ENCODE measurements at places on chromosomes 13 and 19.

DNA sequence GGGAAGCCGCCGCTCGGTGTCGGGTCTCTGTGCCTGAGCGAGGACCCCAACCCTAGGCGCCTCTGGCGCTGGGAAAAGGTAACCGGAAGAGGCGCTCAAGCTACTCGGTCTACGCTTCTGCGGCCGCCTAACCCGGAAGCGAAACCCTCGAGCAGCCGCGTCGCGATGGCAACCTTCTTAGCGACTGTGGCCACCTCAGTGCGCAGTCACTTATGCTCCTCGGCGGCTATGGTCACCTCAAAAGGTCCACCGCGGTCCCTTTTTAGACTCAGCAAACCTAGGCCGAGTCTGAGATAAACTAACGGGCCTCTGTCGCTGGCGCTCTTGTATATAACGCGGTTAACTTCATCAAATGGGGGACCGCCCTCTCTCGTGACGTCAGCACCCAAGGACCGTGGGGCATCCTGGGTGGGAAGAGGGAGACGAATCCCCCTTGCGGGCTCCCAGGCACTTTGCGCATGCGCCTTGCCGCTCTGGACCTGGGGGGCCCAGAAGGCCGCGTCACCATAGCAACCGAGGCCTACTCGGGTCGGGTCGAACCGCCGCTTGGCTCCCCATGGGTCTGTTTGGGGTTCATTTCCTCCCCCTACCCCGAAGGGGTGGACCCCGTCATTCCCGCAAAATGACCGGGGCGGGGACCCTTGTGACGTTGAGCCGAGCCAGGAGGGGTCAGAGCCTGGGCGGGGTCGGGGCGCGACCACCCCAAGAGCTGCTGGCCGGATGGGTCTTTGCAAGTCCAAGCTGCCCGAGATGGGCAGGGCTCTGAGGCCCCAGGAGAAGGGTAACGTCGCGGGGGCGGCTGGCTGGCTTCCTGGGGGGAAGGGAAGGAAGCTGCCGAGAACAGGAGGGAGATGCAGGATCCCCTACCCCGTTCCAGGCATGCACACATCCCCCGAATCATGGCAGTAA lies at the start of gene GTF2F1:
Gene GTF2F1 (minus strand): TSS at position 91 of the 909 bp plus-strand sequence. CDS start 169 bp downstream, outside the sequence.
- peak; percentile 92 for DNase-seq

DNA sequence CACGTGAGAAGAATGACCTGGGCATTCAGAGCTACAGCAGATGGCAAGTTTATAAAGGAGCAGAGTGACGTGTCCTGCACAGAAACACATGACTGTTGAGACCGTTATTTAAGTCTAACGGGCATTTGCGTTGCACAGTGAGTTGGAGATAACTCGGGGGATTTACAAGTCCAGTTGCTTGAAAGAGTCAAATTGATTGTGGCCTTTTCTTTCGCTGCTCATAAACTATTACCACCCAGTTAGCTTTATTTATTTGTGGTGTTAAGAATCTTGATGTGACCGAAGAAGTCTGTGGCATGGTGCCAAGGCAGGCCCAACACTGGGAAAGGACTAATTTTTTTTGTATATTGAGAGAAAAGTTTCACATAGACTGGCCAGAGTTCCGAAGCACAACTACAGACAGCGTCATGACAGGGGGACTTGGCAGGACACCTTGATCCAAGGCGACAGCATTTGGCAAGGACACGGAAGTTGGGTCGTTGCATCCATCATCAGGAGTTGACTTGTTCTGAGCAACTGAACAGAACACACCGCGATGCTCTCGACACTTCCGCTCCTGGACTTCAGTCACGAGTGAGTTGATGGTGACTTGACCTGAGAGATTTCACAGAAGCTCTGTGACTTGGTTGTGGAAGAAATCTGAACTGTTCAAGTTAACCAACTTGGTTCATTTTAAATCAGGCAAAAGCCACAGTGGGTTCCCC lies 11.9 kb upstream of the PTOV1 start:
- DNase-seq, result no peak

DNA sequence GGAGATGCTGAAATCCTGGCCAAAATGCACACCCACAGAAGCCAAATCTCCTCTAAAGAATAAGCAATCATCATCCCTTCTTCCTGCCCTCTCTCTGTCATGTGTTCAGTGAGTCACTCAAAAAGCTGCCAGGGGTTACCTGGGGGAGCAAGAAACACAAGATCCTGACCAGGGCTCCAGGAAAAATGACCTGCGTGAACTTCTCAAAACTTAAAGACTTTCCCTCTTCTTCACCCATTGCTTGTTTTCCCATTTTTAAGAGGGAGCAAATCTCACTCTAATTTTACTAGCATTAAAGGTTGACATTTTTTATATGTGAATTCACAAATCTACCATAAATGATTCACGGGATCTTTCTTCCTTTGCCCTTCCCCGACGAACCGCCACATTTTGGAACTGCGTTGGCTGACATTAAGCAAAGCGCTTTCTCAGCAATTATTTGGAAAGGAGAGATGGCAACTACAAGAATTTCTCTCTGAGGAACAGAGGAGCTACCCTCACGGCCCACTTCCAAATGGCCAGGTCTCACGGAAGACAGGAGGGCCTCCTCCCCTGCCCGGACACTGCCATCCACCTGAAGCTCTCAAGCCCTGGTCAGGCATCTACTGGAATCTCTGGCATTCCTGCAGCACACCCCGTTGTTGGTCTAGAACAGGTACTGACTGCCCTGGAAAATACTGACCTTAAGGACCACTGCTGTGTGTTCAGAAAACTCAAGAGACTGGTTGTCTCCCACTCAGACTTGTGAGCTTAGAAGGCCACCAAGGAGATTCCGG lies 14.2 kb downstream of the TSHZ3 start:
- no peak for DNase-seq

- DNase-seq, result no peak
Observed at GRCh38 chr19:2345076-2345475, 15.0 kb upstream of the TMPRSS9 start.

GRCh38 chr13:26896986-26897668 lies 136.5 kb upstream of the GPR12 start:
- no peak for DNase-seq

GRCh38 chr13:43786766-43787517 lies at the start of gene ENOX1:
ENOX1 (minus strand) TSS chr13:43786972.
- peak; percentile 7 for DNase-seq

GRCh38 chr19:11096210-11096841 lies 7.1 kb downstream of the LDLR start:
- DNase-seq, result no peak

GRCh38 chr13:35866801-35867200 lies 264.4 kb downstream of the DCLK1 start:
- DNase-seq, result no peak

- DNase-seq, result no peak
Observed at GRCh38 chr13:90492872-90493271, 854.6 kb upstream of the MIR17HG start.

GRCh38 chr13:43797159-43797558 lies 10.4 kb upstream of the ENOX1 start:
- no peak for DNase-seq

- DNase-seq, result no peak
Observed at GRCh38 chr19:49125025-49125731, 5.8 kb downstream of the PPFIA3 start.

- DNase-seq, result no peak
Observed at GRCh38 chr13:31159306-31159705, 2.4 kb downstream of the HSPH1 start.

GRCh38 chr13:26060357-26060756 lies 8.5 kb upstream of the SHISA2 start:
- no peak for DNase-seq

DNA sequence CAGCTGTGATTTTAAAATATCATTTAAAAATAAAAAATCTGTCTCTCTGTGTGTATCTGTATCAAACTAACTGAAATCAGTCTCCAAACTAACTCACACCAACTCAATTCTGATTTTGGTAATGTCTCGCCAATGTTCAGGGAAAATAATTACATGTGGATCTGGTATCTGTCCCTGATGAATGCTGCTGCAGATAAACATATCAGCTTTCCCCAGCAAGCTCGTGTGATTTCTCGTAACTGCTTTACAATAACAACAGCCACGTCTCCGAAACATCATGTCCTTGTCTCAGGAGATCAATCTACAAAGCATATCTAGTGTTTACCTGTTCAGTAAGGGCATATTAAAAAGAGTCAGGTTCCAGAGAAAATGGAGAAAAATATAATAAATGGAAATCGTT lies 129.0 kb downstream of the IRS2 start:
- DNase-seq, result no peak

- no peak for DNase-seq
Observed at GRCh38 chr13:57634839-57635165, 3.3 kb downstream of the PCDH17 start.

- peak; percentile 28 for DNase-seq
Observed at GRCh38 chr13:74550039-74550438, 415.8 kb upstream of the KLF12 start.

DNA sequence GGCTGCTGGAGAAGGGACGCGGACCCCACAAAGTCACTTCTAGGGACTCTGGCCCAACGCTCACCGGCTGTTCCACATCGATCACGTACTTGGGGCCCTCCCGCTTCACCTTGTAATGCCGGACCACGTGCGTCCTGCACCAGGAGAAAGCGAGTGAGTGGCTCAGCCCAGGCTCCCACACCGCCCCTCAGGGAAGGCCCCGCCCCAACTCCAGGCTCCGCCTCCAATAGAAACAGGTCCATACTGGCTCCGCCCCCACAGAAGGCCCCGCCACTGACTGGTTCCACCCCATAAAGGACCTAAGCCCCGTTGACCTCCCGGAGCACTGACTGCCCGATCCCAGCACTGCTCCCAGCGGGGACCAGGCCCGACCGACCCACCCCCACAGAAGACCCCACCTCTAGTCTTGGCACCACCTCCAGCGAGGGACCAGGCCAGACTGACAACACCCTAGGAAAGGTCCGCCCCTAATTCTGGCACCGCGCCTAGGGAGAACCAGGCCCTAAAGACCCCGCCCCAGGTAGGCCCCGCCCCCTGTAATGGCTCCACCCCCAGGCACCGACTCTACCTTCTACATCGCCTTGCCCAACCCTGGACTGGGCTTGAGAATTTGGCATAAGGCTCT lies 11.3 kb downstream of the STAP2 start:
- peak; percentile 58 for DNase-seq

DNA sequence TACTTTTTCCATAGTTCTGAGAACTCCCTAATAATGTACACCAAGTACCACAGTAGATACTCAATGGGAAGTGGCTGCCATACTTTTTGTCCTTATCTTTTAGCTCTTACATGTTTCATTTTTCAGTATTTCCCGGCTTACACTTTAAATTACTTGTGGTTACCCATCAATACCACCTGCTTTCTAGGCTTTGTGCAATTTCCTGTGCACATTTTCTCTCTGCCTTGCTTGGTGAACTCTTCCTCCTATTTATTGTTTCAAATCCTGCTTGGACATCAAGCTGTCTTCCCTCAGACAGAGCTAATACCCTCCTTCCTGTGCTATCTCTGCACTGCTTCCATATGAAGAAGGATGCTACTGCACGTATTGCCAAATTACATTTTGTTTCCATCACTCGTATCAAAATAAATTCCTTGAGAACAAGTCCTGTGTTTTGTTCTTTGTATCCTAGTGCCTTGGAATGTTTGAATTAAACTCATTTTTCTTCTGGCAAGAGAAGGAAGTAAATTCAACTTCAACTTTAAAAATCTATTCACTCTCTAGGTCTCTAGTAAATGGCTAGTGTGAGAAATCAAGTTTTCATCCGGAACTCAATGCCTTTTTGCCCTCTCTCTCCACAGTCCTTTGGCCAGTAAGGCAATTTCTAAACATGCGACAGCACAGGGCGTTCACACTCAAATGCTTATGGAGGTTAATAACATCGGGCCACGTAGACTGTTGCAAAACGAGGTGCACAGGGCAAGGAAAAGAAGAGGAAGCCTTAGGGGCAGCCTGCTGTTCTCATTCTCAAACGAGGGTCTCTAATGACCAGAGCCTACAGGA lies 5.6 kb downstream of the ZAR1L start:
- peak; percentile 78 for DNase-seq

GRCh38 chr19:15701757-15702533 lies 25.9 kb upstream of the OR10H2 start:
- DNase-seq, result no peak

DNA sequence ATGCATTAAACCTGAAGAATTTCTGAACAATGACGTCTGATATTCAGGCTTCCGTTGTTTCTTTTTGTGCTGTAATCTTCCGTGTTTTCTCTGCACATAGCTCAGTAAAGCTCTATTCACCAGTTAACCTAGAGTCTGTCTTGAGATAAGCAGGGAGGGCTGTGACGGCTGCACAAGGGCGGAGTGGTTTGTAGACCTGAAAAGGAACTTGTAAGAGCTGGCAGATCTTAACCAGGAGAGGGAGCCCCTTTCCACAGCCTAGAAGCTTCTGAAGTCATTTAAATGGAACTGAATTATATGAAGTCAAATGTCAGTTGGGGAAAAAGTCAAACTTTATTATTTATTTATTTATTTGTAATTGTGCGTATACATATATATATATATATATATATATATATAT lies 27.5 kb downstream of the DPRX start:
- no peak for DNase-seq

DNA sequence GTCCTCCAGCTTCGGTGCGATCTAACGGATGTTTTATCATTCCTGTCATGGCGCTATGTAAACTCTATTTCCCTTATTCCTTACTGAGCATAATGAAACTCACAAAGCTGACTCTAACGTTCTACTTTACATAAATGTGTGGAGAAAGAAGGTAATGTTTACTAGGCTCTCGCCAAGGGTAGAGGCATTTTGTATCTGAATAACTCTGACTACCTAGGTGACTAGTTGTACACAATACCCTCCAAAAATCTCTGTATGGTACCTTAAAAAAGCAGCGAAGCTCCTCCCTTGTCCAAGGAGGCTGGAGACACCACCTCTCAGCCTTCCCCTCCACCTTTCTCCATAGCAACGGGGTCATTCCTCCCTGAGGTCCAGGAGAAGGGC lies 316 bp upstream of the ZNF530 start:
- no peak for DNase-seq

DNA sequence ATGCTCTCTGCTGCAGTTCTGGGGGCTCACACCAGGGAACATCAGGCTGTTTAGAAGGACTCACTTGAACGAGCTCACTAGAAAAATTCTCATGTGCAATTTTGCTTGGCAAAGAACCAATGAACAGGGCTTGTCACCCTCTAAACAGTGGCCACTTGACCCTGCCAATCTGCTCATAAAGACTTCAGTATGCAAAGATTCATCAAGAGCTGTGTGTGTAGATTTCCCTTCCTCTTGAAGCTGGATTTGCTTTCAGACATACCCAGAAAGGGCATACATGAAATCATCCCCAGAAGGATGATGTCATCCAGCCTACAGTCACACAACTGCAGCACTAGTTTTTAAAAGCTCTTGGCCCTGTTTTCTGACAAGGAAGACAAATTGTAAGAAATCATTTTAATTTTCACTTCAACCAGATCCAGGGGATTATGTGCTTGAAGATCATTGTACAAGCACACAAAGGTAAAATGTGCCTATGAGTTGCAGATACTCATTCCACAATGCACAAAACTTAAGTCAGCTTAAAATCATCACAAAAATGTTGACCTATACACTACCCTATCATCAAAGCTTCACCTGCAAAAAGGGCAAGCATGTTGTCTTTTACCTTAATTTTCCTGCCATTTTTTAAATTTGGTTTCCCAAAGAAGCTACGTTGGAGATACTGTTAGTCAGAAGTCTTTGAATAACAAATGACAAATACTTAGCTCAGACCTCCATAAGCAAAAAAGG lies 5.2 kb upstream of the STK24 start:
- no peak for DNase-seq
